ENCODE measurements at places on chromosomes 1 and 21. TPM values are rescaled to one million over a fixed set of nuclear protein-coding genes. Genes with fewer than 3 reads are reported as not detected.

DNA sequence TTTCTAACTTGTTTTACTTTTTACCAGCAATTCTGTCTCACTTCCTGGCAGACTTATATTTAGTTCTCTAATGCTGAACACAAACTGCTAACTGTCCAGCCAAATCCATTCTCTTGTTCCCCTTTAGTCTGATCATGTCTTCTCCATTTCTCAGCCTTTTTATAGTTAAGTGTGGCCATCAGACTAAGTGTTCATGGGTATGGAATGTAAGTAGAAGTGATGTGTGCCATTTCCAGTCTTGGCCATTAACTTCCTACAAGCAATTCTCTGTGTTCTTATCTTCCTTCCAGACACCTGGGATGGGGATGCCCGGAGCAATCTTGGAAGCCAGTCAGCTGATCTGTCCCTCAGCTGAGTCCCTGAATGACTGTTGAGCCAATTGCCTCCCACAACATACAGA, 165.8 kb downstream of the ST6GALNAC3 start:
- no peak for DNase-seq

GRCh38 chr1:38962113-38962512, 20.5 kb upstream of the RHBDL2 start:
- no peak for DNase-seq

DNA sequence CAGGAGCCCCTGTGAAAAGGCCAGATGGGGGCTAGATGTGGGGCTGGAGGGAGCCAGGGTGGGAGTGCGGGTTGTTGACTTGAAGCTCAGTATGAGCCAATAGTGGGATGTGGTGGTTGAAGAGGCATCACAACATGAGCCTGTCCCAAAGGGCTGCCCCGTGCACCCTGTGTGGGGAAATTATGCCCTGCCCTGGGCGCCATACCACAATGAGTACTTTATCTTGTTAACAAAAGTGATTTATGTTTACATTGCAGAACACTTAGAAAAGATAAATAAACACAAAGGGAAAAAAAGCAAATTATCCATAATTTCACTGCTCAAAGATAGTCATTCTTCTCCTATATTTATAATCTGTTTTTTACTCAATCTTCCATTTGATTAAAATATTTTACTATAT, 1.6 kb upstream of the NFASC start:
- no peak for DNase-seq

DNA sequence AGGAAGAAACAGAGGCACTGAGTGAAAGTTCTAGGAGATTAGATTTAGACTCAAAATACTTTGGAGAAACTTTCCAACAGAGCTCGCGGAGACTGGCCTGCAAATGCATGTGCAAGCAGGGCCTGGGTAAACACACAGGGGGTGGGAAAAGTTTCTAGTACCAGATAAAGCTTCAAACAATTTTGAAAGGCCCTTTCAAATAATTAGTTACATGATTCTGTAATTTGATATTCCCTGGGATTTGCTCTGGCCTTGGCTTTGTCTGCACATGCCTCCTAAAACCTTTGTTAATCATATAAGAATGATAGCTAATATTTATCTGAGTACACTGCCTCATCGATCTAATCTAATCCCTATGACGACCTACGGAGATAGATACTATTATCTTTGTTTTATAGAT, 31.3 kb downstream of the VTCN1 start:
- no peak for DNase-seq

- DNase-seq = no peak
These were observed 71.0 kb downstream of the UBR4 start for GRCh38 chr1:19138958-19139581.

- no peak for DNase-seq
These were observed 15.2 kb downstream of the CHML start for GRCh38 chr1:241624935-241625334.

MAP10 gene
- 3.1 TPM for total RNA-seq

NT5C1A gene
- not detected for total RNA-seq

AQP10 gene
- not detected for total RNA-seq

DNA sequence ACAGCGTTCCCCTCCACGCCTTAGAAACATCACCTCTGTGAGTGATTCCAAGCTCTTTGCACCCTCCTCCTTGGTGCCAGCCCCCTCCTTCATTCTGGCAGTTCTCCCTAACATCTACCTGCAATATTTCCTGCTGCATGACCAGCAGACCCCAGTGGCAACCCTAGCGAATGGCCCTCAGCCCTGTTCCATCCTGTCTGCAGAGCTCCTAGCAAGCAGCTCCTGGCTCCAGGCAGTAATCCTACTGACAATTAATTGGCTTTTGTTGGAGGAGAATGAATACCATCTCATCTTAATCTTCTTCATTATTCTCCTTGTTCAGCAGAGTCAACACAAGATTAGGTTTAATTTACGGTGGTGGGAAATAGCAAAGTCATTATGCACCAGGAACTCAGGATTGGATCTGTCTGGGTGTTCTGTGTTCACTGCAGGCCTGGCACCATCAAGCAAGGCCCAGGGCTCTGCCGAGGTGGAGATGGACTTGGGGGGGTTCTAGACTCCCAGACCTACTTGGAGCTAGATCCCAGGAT, 12.4 kb downstream of the FBXO2 start:
- DNase-seq = no peak

Measured in activated CD8-positive, alpha-beta T cell treated with anti-CD3 and anti-CD28 coated beads, Interleukin-2, amount 10 ng/mL, durations not matched to agents 7 days and 5 days (primary cell).